Stimulated activated CD4-positive, alpha-beta T cell treated with anti-CD3 and anti-CD28 coated beads, Interleukin-15, amount 100 ng/mL, for 48 hours (primary cell): ENCODE measurements at places on chromosomes 13 and 19.
A peak's percentile ranks its signal among the peaks of the same experiment; 100 is the strongest.

GRCh38 chr19:1410136-1410786, 2.9 kb downstream of the DAZAP1 start:
- no peak for DNase-seq

- no peak for DNase-seq
Measured at GRCh38 chr19:6868351-6868750, 19.0 kb upstream of the ADGRE1 start.

DNA sequence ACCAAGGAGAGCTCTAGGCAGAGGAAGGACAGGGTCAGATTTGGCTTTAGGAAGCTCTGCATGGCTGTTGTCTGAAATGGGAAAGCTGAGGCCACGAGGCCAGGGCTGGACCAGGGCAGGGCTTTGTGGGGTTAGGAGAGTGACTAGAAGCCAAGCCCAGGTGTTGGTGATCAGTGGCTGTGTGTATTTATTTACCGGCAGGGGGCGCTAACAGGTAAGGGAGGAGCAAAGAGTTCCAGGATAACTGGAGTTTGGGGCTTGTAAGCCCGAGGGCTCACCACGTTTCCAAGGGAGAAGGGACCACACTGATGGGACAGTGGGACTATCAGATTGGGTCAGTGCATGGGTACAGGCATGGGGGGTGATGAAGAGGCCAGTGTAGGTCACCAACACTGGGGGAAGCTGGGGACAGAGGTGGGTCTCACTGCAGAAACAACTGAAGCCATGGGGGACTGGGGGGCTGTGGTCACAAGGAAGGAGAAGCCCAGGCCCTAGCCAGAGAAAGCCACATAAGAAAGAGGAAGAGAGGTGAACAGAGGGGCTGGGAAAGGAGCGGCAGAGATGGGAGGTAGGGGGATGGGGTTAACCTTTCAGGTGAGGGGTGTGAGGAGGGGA, 3.9 kb downstream of the TMEM147 start:
- DNase-seq: peak; percentile 35

GRCh38 chr13:43495732-43496131, 291.0 kb downstream of the ENOX1 start:
- DNase-seq: no peak

DNA sequence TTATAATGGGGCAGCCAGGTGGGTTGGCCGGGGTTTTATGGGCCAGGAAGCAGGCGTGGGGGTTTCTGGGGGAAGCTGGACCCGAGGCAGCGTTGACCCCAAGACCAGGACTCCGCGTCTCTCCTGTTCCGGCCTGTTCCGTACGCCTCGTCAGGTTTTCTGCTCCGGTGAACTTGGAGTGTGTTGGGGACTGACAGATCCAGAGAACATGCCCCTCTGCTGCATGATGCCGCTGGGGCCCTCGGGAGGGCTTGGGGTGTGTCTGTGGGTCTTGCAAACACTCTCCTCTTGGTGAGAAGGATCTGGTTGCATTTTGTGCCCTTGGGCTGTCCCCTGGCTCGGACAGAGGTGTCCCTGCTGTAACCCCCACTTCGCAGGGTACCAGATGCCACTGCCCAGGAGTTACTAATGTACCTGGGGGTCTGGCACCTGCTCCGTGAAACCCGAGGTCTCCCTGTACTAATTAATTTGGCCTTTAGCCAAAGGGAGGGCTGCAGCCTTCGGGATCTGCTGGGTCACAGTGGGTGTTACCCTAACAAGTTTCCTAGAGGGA, 15.6 kb downstream of the KDM4B start:
- no peak for DNase-seq

GRCh38 chr13:97028441-97029299, 34.4 kb upstream of the OXGR1 start:
- DNase-seq: peak; percentile 30

DNA sequence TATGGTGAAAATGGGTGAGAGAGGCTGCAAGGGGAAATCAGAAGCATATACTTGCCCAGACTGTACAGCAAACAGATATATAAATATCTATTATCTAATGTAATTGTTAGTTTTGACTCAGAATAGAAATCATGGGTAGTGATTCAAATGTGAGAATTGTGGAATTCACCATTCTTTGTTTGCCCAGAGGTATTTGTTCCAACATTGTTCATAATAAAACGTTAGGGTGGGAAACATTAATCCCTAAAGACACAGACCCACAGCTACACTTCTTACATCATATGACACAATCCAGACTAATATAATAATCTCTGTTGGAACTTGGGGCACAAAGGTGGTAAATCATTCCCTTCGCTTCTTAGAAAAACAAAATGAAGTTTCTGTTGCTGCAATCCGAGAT, 646.5 kb upstream of the SLITRK6 start:
- DNase-seq: no peak

DNA sequence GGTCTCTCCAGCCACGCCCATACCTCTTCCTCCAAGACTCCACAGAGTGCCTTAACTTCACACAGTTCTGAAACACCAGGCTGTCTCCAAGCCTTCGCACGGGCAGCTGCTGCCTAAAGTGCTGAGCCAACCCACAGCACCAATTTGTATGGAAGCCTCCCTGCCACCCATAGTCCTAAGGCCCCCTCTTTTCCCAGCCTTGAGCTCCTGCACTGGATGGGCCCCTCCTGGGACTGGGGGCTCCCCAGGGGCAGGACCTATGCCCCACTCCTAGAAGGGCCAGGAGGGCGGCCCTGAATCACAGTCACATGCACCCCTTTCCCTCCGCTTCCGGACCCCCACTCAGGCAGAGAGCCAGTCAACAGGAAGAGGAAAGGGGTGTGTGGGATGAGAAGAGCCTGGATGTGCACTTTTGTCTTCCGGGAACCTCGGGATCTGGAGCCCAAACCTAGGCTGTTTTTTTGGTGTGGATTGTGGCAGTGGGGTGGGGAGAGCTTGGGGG, 5.1 kb upstream of the FCER2 start:
- no peak for DNase-seq

- no peak for DNase-seq
Measured at GRCh38 chr13:65656740-65657329, 1573.3 kb downstream of the PCDH9 start.

GRCh38 chr19:27890206-27890605, 1322.7 kb downstream of the UQCRFS1 start:
- no peak for DNase-seq

GRCh38 chr19:18254546-18255503, 19.4 kb downstream of the IQCN start:
- no peak for DNase-seq

GRCh38 chr13:20363603-20364002, 131.5 kb upstream of the GJB6 start:
- DNase-seq: no peak

- DNase-seq: no peak
Measured at GRCh38 chr19:13309864-13310263, 159.7 kb downstream of the IER2 start.
